Heart left ventricle (tissue), 16 donors: ENCODE measurements at places on chromosomes 13 and 19.
A peak's percentile ranks its signal among the peaks of the same experiment; 100 is the strongest.

DNA sequence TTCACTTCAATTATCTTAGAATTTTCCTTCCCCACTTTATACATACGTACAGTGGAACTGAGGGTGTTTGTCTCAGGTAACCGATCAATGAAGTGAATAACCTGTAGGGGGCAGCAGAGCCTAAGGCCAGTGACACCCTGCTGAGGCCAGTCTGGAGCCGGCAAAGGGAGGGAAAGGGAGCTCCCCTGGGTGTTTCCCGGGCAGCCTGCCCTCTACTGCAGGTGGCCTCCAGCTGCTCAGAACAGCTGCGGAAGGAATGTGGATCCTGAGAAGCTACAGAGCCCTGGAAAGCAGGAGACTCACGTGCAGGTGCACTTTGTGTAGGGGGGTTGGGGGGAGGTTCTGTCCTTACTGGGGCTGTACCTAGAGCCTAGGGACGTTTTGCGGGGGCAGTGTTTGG lies 832 bp upstream of the ZNF491 start:
- H3K27me3 ChIP-seq, result no peaks in the 10 kb centered on the region
- peak overlapping the region; percentile 85 for H3K27ac ChIP-seq
- H3K4me3 ChIP-seq, result no peak overlapping the region
- H3K4me1 ChIP-seq, result peaks cover 13% of the 10 kb centered on the region
- DNase-seq, result peak; percentile 89
- H3K36me3 ChIP-seq, result no peaks in the 10 kb centered on the region

DNA sequence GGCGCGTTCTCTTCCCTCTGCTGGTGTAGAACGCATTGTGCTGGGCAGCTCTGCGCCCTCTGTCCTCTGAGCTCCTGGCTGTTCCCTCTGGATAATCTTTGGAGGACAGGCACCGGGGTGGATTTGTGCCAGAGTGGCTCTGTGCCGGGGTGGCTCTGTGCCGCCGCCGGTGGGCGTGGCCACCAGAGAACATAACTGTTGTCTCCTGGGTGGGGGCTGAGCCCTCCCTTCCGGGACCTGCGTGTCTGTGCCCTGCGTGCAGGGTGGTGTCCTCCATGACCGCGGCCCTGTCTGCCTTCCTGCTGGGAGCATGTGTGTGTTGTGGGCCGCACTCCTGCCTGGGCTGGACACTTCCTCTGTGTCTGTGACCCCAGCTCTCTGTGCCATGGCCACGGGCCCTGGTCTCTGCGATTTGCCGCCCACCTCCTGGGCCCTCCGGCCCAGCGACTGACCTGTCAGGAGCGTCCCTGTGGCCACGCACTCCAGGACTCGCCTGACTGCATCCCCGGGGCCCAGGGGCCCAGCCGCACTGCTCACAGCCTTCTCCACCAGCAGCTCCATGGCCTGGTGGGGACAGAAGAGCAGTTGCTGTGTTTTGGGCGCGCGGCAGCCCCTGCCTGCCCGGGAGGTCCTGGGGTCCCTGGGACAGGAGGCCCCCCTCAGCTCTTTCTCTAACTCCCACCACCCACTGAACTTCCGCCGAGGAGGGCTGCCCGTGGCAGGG lies 22.4 kb upstream of the MATK start:
- H3K27me3 ChIP-seq, result peaks cover 6% of the 10 kb centered on the region
- no peak overlapping the region for H3K4me3 ChIP-seq
- peak; percentile 68 for DNase-seq

DNA sequence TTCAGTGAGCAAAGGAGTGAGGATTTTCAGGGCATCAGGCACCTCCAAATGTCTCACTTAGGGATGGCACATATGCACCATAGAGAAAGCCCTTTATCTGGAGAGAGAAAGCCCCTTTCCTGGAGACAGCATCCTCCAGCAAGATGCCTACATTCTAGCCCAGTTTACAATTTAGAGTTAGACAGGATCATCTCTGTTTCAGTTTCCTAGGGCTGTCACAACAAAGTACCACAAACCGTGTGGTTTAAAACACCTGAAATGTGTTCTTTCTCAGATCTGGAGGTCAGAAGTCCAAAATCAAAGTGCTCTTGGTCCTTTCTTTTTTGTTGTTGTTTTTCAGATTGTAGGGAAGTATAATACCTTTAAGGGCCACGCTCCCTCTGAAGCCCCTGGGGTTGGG lies 61.8 kb downstream of the MBNL2 start:
- no peaks in the 10 kb centered on the region for H3K36me3 ChIP-seq
- no peak overlapping the region for H3K4me3 ChIP-seq
- no peak for DNase-seq
- no peak overlapping the region for H3K27ac ChIP-seq
- no peaks in the 10 kb centered on the region for H3K4me1 ChIP-seq

DNA sequence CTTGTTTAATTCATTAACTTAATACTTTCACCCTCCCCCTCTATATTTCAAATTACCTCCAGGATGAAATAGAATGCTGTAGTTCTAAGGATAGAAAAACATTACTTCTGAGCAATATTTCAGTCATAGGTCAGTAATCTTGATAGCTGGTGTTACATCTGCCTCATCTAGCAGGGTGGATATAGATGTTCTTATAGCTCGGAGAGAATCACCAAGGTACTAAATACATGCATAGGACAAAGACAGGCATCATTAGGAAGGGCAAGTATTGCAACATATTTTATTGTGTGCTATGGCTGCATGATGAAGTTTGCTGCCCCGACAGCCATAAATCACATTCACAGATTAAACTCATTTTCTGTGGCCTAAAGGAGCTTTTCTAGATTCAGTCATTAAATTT lies 601.0 kb downstream of the FGF9 start:
- H3K27me3 ChIP-seq, result no peaks in the 10 kb centered on the region
- H3K4me3 ChIP-seq, result no peak overlapping the region
- no peaks in the 10 kb centered on the region for H3K36me3 ChIP-seq
- no peak for DNase-seq
- no peak overlapping the region for H3K27ac ChIP-seq

DNA sequence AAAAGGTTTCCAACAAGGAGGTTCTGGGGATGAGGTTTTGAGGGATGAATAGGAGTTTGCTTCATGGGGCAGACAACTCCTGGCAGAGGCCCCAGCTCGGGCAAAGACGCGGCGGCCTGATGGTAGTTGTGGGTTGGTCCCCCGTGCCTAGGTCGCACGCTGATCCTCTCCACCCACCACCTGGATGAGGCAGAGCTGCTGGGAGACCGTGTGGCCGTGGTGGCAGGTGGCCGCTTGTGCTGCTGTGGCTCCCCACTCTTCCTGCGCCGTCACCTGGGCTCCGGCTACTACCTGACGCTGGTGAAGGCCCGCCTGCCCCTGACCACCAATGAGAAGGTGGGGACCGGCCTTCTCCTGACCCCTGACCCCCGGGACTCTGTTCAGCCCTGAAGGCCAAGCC lies 11.9 kb downstream of the ABCA7 start:
- H3K36me3 ChIP-seq, result no peaks in the 10 kb centered on the region
- H3K27me3 ChIP-seq, result no peaks in the 10 kb centered on the region
- no peak for DNase-seq

- H3K36me3 ChIP-seq, result no peaks in the 10 kb centered on the region
- no peak overlapping the region for H3K27ac ChIP-seq
- H3K4me3 ChIP-seq, result no peak overlapping the region
- DNase-seq, result no peak
- H3K4me1 ChIP-seq, result no peaks in the 10 kb centered on the region
- H3K27me3 ChIP-seq, result peaks cover 4% of the 10 kb centered on the region
These were observed 10.5 kb upstream of the CEACAM6 start for GRCh38 chr19:41744850-41745249.

DNA sequence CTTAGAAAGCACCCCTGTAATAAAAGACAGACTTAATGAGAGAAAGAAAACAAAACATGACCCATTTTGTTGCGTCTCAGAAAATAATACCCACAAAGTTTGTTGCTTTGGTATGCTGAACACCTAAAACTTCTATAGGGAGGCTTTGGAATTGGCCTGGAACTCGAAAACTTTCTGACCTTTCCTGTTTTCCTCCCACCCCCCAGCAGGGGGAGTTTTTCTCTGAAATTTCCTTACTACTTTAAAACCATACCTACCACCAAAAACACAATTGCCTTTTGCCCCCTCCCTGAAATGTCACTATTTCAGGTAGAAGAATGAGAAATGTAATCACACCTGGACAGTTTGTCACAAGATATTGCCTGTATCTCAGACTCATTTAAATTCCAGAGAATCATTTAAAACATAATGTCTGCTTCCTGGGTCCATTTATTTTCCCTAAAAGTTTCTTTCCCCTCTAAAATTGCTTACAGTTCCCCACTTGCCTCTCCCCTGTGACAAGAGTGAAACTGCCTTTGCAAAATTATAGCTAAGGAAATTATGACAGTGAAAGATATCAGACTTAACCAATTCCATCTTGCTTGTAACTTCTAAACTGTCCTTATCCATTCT lies 2700.2 kb downstream of the PCDH9 start:
- no peak overlapping the region for H3K4me3 ChIP-seq
- DNase-seq, result no peak
- H3K4me1 ChIP-seq, result no peaks in the 10 kb centered on the region
- no peak overlapping the region for H3K27ac ChIP-seq
- no peaks in the 10 kb centered on the region for H3K36me3 ChIP-seq

DNA sequence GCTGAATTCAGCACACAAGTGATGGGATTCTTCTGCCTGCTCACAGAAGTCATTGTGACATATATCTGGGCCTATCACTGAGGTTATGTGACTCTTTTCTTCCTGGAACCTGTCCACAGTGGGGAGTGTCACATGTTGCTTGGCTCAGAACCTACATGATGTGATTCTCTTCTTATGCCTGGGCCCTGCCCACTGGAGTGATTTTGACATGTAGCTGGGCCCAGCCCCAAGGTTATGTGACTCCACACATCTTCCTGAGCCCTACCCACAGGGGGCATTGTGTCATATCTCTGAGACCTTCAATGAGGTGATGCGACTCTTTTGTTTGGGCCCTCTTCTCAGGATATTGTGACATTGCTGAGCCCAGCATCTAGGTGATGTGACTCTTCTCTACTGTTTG lies 17.4 kb upstream of the ZNF429 start:
- no peak overlapping the region for H3K4me3 ChIP-seq
- H3K36me3 ChIP-seq, result no peaks in the 10 kb centered on the region
- no peak for DNase-seq
- no peak overlapping the region for H3K27ac ChIP-seq
- H3K4me1 ChIP-seq, result no peaks in the 10 kb centered on the region
- no peaks in the 10 kb centered on the region for H3K27me3 ChIP-seq

- H3K36me3 ChIP-seq, result no peaks in the 10 kb centered on the region
- H3K27ac ChIP-seq, result no peak overlapping the region
- H3K4me1 ChIP-seq, result no peaks in the 10 kb centered on the region
These were observed 902.3 kb upstream of the MIR17HG start for GRCh38 chr13:90445179-90445578.

DNA sequence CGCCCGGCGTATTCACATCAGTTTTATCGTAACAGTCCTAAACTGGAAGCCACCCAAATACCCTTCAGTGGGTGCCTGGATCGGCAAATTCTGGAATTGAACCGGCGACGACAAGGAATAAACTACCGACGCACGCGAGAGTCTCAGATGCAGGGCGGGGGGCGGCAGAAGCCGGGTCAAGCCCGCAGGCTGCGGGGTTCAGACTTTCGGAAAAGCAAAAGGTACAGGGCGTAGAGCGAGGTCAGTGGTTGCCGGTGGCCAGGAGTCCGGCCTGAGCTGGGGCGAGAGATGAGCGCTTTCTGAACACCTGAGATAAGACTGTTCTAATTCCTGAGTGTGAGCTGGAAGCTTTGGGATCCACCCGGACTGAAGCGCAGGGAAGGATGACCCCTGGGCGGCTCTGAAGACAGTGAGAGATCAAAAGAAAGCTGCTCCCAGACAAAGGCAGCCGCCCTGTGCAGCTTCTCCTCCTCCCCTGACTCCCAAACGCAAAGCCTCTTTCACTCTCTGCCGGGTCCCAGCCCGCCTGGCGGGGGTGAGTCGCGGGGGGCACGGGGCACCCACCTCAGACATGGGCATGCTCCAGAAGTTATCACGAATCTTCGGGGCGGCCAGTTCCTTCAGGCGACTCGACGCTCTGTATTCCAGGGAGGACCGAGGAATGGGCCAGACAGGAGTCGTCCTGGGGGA lies 26.2 kb upstream of the MIER2 start:
- H3K27ac ChIP-seq, result no peak overlapping the region
- peaks cover 9% of the 10 kb centered on the region for H3K4me1 ChIP-seq
- DNase-seq, result no peak
- peaks cover 7% of the 10 kb centered on the region for H3K27me3 ChIP-seq
- H3K4me3 ChIP-seq, result no peak overlapping the region

DNA sequence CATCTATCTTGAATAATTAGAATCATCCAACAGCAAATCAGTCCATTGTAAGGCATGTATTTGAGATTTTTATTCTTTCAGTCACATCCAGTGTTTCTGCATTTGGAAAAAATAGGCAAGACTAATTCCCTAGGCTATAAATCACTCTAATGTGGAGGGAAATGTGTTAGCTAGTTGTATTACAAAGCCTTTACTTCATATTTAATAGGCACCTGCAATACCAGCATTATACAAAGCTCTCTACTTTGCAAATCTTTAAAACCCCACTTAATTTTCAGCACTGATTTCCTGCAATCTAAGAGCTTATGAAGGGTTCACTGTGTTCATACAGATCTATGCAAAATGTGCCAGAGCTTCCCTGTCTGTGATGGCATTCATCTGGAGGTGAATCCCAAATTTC lies 12.3 kb downstream of the PCDH9 start:
- H3K36me3 ChIP-seq, result no peaks in the 10 kb centered on the region
- H3K4me1 ChIP-seq, result peaks cover 11% of the 10 kb centered on the region

DNA sequence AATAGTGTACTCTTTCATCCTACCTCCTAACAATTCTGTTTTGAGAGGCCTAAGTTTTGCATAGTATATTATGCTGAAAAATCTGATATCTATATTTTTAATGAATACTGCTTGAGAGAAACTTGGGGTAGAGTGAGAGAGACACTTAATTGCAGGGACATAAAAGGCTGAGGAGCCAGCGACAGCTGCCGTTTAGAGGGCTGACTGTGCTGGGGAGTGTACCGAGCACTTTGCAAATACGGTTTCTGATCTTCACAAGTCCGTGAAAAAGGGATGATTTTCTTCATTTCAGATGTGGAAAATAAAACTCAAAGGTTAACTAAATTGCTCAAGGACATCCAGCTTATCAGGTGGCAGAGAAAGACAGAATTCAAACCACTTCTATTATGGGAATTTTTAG lies 97.4 kb downstream of the CAB39L start:
- no peaks in the 10 kb centered on the region for H3K36me3 ChIP-seq
- no peak overlapping the region for H3K4me3 ChIP-seq
- H3K27me3 ChIP-seq, result no peaks in the 10 kb centered on the region
- peaks cover 12% of the 10 kb centered on the region for H3K4me1 ChIP-seq
- H3K27ac ChIP-seq, result no peak overlapping the region
- DNase-seq, result no peak

DNA sequence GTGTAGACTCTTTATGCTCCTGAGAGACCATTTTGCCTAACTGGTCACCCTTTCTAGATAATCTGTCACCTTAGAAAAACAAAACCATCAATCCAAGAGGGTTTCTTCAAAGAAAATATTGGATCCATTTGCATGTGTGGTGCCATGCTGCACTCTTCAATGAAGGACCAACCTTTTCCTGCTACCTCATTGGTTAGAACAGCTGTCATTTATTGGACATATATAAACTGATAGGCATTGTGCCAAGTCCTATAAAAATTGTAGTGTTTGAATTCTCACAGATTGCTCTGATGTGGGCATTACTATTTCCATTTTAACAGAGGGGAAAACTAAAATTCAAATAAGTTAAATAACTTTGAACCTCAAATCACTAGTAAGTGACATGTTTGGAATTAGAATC lies 333.2 kb downstream of the MYO16 start:
- H3K36me3 ChIP-seq, result no peaks in the 10 kb centered on the region
- no peak for DNase-seq
- H3K4me1 ChIP-seq, result no peaks in the 10 kb centered on the region
- H3K4me3 ChIP-seq, result no peak overlapping the region

GRCh38 chr19:51600940-51601580 lies 29.1 kb downstream of the SIGLEC5 start:
- H3K27ac ChIP-seq, result no peak overlapping the region
- H3K36me3 ChIP-seq, result no peaks in the 10 kb centered on the region
- DNase-seq, result no peak
- no peaks in the 10 kb centered on the region for H3K4me1 ChIP-seq
- H3K27me3 ChIP-seq, result peaks cover 53% of the 10 kb centered on the region
